ENCODE measurements at places on chromosomes 1 and 21.

GRCh38 chr1:117059334-117059677, 820 bp upstream of the TTF2 start:
- DNase-seq, result no peak

DNA sequence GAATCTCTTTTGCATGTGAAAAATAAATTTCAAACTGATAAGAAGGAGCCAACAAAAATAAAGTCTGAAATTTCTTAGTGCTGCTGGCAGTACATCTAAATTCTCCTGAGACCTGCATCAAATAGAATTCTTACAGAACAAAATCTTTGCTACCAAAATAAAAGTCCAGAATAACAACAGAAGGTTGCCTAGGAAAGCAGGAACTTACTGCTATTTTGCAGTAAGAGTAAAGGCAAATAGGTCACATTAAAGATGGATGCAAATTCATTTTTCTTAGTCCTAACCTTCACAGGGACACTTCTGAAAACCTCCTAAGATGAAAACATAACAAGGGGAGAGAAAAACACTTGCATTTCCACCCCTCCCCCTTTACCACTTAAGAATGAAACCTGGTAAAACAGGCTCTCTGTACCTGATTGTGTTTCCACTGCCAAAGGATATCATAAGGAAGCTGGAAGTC, 59.0 kb downstream of the RUSC1 start:
- no peak for DNase-seq

- DNase-seq, result no peak
These were observed 143.7 kb upstream of the ETS2 start for GRCh38 chr21:38661889-38662568.

GRCh38 chr1:46554597-46555381, 3.3 kb upstream of the KNCN start:
- DNase-seq, result no peak

DNA sequence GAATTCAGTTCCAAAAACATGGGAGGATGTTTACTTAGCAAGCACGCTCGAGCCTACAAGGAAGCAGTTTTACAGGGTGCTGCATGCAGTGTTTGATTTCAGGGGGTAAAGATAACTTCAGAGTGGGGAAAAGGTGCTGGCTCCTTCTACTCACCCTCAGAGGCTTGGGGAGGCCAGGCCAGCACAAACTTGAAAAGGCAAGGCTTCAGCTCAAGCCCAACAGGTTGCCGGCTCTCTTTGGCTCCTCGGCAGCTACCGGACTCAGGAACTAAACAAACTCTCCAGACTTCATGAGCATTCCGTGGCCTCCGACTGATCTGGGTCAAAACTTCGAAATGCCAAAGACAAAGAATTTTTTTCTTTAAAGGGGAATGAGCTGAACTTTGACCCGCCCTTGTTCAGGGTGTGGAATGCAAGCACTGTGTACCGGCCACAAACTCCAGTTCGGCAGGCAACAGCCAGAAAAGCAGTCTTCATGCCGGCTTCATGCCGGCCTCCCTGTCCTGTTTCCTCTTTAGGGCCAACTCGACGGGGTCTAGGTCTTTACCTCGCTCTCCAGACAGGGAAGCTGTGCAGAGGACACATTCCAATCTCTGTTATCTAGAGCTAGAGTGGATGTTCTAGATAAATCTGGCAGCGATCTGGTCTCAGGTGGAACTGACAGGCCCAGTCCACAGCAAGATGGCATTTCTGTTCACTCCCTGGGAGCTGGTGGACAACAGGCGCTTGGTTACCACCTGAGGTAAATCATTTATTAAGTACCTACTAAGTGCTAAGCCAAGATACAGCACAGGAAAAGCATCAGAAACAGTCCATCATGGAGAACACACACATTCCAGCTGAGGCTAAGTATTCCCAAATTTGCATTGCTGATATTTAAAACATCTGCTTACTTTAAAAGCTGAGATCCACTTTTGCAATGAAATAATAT, 75.0 kb downstream of the CD46 start:
- no peak for DNase-seq

DNA sequence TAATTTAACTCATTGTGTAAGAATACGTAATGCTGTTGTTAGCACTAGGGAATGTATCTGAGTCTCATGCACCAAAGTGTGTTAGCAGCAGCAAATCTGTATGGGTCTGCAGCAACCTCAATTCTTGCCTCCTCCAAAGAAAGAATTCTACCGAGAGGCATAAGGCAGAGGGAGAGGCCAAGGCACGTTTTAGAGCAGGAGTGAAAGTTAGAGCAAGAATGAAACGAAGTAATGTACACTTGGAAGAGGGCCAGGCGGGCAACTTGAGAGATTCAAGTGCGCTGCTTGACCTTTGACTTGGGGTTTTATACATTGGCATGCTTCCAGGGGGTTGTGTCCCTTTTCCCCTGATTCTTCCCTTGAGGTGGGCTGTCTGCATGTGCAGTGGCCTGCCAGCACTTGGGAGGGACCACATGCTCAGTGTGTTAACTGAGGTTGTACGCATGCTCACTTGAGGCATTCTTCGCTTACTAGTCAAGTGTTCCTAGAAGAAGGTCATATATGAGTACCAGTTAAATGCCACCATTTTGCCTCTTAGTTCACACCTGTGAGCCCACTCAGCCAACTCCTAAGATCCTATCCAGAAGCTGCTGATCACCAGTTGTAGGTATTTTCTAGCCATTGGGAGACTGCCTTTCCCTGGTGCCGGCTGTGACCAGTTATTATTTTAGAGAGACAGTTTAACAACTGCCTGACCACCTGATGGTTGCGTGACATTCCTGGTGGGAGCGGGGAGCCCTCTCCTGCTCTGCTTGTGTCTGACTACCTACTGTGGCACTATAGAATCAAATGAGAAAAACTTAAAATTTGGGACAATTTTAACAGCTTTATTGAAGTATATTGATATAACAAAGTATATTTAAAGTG, 2.7 kb upstream of the CNN3 start:
- no peak for DNase-seq

DNA sequence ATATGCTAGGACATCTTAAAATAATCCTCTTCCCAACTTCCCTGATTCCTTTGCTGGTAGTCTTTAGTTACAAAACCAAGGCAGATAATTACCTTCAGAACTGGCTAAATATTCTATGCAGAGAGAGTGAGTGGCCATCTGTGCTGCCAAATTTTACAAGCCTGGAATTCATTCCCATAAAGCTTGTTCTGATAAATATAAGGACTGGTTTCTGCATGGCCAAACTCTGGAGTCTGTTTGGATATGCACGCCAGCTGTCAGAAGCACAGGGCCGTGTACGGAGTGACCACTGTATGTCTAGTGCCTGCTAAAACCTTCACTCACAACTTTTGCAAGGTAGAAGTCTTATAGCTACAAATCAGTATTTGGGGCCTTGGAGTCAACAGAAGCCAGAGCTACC, 66.5 kb upstream of the RAVER2 start:
- no peak for DNase-seq

- peak; percentile 89 for DNase-seq
These were observed 4.4 kb downstream of the CYB561D1 start for GRCh38 chr1:109498161-109498801.

GRCh38 chr1:10836726-10837125, 40.3 kb upstream of the CASZ1 start:
- peak; percentile 52 for DNase-seq

DNA sequence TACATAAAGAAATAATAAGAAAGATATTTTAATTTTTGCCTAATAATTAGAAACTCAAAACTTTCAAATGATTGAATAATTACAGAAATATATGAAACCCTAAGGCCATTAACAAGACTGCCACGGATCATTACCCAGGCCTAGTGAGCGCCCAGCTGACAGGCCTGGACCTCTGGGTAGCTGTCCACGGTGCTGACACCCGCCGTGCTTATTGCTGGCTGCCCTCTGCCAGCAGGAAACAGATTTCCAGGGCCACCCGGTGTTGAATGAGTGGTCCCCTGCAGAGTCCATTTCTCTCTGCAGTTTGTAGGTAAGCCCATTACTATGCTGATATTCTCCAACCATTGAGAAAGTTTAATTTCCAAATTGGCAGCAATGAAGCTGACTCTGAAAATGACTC, 254.4 kb upstream of the GJB5 start:
- DNase-seq, result no peak

GRCh38 chr1:18234790-18235242, 127.2 kb downstream of the IGSF21 start:
- peak; percentile 57 for DNase-seq

DNA sequence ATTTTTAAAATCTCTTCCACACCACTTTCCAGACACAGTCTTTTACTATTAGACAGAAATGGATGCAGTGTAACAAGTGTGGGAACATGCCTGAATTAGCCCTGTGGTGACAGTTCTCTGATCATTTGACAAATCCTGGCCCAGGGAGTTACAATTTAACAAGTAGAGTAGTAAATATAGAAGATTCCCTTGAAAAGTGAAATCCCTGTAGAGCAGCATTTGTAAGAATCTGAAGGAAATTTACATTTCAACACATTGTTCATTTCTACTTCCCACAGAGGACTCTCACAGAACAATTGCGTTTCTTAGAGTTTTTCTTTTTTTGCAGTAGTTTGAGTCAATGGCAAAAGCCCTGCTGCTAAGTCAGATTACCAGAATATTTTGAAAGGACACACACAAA, 458.3 kb upstream of the BRINP3 start:
- DNase-seq, result no peak

DNA sequence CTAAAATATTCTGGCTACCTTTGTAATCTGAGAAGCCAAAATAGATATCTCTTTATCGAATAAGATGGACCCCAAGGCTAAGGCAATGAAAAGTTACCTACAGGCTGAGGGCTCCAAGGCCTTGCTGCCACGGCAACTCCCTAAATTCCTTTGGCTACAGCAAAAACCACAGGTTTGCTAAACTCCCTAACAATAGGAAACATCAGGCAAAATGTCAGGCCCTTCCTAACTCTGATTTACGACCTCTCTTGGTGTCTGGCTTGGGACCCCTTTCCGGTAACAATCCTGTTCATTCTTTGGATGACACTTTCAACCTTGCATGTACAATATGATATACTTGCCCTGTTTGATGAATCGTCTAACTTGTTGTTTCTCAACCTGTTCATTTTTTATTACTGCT, 11.3 kb upstream of the OR2T8 start:
- DNase-seq, result no peak

DNA sequence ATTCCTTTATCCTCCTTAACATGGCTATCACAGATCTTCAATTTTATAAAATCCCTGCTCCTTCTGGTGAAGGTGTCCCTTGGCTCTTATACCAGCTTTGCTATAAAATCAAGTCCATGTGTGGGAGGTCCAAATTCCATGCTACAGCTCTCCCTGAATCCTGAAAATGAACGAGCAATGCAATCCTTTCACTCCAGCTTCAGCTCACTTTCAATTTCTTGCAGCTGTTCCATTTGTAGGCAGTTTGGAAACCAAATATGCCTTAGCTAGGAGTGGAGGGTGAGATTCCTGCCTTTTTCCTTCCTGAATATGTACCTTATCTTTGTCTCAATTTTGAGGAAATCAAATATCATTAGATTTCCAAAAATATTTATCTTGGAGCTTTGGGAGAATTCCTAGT, 402.6 kb downstream of the TTLL7 start:
- DNase-seq, result no peak

DNA sequence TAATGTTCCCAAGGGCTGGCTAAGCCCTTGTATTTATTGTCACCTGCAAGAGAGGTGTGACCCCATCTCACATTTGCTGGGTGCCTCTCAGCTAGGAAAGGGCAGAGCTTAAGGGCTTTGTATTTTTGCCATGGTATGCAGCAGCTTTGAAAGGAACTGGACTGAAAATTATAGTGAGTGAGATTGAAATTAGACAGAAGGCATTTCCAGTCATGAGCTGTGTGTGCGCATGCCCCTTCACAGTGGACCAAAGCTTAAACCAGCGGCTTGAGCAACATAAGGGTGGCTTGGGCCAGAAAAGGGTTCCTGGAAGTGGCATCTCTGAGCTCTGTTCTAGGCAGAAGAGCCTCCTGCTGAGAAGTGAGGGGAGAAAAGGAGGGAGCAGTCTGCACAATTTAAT, 19.8 kb downstream of the MYOG start:
- no peak for DNase-seq

- DNase-seq, result no peak
These were observed 11.5 kb upstream of the SLC2A7 start for GRCh38 chr1:9037476-9038337.

DNA sequence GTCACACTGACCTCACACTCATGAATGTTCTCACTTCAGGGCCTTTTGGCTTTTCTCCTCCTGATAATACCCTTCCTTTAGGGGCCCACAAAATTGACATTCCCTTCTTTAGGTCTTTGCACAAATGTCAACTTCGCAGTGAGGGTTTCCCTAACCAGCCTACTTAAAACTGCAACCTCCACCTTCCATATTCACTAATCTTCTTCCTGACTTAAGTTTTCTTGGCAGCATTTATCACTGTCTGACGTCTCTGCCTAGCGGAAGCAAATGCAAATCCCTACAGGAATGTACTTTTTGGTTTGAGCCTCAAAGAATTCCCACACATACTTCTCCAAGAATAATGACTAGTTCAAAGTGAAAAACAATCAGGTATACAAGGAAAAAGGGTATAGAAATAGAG, 32.8 kb downstream of the INTS7 start:
- no peak for DNase-seq

DNA sequence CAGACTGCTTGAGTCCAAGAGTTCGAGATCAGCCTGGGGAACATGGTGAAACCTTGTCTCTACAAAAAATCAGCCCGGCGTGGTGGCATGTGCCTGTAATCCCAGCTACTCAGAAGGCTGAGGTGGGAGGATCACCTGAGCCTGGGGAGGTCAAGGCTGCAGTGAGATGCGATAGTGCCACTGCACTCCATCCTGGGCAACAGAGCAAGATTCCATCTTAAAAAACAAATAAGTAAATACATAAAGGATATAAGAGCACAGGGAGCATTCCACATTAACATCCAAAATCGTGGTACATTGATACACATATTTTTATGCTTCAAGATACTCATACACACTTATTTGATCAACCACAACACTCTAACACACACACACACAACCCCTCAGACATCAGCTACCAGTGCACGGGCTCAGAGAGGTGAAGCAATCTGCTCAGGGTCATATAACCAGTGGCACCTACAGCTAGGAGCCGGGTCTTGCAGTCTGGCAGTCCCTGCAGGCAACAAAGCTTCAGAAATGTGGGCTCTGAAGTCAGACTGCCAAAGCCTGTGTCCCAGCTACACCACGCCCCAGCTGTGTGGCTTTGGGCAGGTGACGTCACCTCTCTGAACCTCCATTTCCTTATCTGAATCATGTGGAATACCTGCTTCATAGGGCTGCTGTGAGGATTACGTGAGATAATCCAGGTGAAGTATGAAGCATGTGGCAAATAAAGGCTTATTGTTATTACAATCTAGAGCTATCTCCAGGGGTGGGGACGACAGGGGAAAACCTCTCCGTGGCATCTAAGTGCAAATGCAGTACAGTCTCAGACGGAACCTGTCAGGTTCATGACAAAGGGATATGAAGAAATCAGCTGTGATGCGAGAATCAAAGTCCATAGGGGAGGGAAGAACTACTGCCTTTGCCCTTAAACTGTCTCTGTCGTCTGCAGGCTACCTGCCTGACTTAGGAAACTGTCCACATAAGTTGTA, 4.8 kb upstream of the CRYBG2 start:
- DNase-seq, result no peak

DNA sequence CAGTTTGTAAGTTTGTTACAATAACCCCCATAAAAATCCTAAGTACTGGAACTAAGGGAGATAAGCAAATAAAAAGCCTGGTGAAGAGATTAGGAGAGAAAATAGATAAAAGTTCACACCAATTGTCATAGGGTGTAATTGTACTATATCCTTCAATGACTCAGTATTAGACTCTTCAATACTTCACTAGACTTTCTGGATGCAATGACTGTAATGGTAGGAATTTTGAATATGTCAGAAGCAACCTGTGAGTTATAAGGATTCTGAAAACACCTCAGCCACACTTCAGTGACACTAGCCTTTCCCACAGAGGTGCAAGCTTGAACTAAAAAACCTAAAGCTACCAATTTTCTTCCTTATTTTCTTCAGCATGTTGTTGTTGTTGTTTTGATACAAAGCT, 147.9 kb downstream of the PTGER3 start:
- no peak for DNase-seq

All from H1 (cell line).